BJ (cell line): ENCODE measurements at places on chromosomes 7 and 10.

GRCh38 chr7:106568680-106569499, 92.1 kb downstream of the CCDC71L start:
- peak; percentile 94 for DNase-seq

GRCh38 chr7:91824201-91824600, 56.3 kb downstream of the MTERF1 start:
- no peak for DNase-seq

DNA sequence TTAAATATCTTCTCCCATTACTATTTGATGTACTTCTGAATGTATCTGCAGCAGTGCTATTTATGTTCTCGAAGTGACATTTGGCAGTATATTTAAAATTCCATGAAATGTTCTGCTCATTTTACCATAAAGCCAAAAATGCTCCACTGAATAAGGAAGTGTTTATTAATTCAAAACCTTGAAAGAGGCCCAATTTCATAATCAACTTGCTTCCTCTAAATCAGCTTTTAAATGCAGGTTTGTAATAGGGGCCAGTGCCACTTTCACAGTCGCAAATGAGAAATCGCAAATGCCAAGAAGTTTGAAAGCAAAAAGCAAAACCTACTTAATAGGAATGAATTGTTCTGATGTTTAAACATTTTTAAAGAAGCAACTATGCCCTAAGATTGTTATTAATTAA, 11.4 kb downstream of the NHLRC2 start:
- no peak for DNase-seq

DNA sequence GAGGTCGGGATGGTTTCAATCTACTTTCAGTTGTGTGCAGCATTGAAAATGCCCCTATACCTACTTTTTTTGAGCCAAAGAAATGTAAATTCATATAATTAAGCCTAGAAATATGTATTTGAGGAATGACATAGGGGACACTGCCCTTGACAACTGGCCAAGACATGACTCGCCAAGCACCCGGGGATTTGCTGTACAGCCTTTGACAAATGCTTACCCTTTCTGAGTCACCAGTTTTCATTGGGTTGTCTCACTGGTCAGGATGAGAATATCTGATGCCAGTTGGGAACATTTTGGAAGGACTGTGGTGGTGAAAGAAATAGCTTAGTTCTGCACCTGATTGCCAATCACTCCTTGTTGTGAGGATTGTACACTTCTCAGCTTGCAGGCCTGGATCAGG, 166.8 kb upstream of the HABP2 start:
- no peak for DNase-seq

GRCh38 chr7:48074204-48074654, 14.8 kb upstream of the UPP1 start:
- DNase-seq: no peak

- no peak for DNase-seq
Observed at GRCh38 chr7:47179812-47180515, 401.9 kb downstream of the TNS3 start.

DNA sequence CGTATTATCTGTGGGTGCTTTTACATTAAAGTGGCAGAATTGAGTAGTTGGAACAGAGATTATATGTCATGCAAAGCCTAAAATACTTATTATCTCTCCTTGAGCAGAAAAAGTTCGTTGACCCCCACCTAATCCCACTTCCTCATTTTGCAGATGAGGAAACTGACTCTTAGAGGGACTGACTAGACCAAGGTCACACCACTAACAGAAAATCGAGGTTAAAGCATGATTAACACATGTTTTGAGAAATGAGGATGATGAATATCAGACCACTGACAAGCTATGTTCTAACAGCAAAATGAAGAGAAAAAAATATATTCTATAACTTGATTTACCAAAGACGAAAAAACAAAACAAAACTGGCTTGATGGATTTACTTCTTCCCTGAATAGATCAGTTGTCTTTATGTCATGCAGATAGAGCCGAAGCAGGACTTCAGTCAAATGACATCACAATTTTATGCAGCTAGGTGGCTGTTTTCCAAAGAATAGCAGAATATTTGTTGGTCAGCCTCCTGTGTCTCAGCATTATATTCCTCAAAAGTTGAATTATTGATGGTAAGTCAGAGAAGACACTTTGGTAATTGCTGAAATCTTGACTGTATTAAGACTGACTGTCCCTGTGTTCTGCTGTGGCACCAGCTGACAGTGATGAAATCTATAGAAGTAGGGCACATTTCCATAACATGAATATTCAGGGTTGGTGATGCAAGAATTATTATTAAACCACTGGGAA, 24.2 kb upstream of the SMIM30 start:
- DNase-seq: no peak

GRCh38 chr10:118116715-118117449, 70.1 kb upstream of the RAB11FIP2 start:
- no peak for DNase-seq

DNA sequence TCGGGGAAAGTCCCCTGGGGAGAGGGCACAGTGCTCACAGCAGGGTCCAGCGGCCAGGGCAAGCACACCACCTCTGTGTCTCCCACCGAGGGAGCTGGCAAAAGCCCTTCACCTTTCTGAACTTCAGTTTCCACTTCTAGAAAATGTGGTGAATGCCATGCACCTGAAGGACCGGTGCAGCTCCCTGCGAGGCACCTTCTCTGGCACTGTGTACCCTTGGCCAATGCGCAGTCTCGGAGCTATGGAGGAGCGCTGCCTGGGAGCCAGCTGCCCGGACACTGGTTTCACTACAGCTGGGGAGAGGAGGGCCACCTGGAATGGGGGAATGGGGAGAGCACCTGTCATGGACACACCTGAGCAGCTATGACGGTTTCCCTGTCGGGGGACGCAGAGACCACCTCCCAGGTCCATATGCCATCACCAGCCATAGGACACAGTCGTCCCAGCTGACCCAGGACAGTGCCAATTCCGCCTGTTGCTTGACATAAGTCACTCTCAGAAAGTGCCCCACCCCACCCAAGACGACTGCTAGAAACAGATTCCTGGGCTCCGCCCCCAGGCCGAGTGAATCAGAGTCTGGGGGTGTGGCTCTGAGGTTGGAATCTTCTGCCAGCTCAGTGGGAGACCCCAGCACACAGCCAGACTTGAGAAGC, 16.8 kb downstream of the RASGEF1A start:
- no peak for DNase-seq

DNA sequence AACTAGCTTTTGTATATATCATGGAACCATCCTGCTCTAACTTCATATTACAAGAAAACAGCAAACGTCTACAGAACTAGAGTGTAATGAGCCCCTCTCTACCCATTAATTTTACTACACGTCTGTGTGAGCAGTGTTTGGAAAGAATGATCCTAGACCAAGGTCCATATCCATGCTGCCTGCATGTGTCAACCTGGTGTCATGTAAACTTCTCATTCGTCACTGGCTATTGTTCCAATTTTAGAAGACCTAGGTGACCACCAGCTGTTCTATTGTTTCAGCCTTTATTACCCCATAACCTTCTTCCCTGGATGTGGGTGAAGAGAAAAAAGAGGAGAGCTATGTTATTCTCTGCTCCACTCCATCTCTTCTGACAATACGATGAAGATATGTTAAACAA, 77.1 kb downstream of the CREM start:
- no peak for DNase-seq

- DNase-seq: no peak
Observed at GRCh38 chr10:124587811-124588211, 126.2 kb downstream of the LHPP start.

- no peak for DNase-seq
Observed at GRCh38 chr7:51592842-51593599, 276.4 kb upstream of the COBL start.

DNA sequence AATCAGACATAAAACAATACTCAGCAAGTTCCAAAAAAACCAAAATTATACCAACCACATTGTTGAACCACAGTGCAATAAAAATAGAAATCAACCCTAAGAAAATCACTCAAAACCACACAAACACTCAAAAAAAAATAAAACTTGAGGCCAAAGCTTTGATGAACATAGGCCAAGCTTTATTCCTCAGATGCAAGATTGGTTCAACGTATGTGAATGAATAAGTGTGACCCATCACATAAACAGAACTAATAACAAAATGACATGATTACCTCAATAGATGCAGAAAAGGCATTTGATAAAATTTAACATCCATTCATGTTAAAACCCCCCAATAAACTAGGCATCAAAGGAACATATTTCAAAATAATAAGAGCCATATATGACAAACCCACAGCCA, 506.1 kb upstream of the FZD8 start:
- no peak for DNase-seq

- no peak for DNase-seq
Observed at GRCh38 chr10:132458586-132459300, 61.7 kb downstream of the PWWP2B start.

GRCh38 chr10:77187376-77187999, 450.1 kb downstream of the KCNMA1 start:
- no peak for DNase-seq

- DNase-seq: no peak
Observed at GRCh38 chr7:103307503-103308231, 10.4 kb downstream of the PMPCB start.

DNA sequence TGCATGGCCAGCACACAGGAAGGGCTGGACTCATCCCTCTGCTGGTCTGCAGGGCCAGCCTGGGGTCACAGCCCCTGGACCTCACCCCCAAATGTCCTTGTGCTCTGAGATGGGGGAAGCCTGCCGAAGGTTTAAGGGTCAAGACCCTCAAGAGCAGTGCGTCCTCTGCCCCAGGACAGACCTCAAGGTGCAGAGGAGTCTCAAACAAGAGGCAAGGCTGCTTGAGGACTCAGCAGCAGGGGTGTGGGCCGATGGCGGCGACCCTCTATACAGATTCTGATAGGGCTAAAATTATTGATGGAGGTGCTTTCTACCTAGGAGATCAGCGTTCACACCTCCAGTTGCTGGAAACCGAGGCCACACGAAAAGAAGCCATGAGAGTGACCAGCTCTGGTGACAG, 80.7 kb downstream of the ZRANB1 start:
- no peak for DNase-seq

DNA sequence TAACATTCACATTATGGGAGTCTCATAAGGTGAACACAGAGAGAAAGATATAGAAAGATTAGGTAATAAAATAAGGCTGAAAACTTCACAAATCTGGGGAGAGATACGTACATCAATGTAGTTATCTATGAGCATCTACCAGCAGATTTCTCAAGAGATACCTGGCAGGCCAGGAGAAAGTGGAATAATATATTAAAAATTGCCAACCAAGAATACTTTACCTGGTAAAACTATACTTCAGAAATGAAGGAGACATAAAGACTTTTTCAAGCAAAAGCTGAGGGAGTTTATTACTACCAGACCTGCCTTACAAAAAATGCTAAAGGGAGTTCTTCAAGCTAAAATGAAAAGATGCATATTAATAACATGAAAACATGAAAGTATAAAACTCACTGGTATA, 78.8 kb upstream of the COMTD1 start:
- DNase-seq: no peak

DNA sequence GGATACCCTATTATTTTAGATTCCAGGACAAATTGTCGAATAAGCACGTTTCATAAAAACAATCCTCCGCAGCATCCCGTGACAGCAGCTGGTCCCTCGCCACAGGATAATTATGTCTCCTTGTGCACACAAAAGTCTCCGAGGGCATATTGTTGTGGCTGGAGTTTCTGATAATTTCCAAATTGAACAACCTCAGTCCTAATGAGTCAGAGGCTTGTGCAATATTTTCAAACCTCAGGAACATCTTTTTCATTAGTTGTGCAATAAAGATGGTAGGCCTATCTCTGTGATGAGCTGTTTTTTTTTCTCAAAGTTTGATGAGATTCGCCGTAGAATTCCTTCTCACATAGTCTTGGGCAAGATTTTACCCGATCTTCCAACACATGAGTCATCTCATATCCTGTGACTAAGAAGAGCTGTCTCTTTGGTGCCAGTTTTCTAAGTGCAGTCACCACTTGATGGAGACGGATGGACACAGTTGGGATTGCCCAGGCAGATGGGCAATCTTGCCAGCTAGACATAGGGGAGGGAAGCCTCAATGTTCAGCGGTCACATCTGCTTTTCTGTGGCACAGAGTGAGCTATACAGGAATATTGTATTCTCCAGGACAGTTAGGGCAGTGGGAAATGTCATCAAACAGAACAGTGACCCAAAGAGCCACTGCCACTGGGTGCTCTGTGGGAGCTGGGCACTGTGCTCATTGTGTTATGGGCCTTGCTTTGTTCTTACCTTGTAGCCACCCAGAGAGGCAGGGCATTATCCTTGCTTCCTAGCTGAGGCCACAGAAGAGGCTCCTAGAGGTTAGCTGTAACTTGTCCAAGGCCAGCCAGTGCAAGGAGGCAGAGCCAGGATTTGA, 7.8 kb downstream of the HTRA1 start:
- peak; percentile 98 for DNase-seq

DNA sequence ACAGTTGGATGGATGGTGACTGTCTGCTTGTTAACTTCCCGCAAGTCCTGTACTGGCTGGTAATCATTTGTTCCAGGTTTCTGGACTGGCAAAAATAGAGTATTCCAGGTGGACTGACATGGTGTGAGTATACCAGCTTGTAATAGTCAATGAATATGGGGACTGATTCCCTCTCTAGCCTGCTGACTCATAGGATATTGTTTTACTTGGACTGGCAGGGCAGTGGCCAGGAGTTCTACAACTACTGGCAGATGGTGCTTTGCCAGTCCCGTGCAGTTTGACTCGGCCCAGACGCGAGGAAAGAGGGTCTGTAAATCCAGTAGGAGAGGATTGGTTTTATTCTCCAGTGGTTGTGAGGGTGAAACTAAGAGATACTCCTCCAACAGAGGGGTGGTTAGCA, 78.0 kb downstream of the PRR15 start:
- no peak for DNase-seq

- DNase-seq: no peak
Observed at GRCh38 chr7:50347693-50348092, 43.2 kb downstream of the IKZF1 start.

DNA sequence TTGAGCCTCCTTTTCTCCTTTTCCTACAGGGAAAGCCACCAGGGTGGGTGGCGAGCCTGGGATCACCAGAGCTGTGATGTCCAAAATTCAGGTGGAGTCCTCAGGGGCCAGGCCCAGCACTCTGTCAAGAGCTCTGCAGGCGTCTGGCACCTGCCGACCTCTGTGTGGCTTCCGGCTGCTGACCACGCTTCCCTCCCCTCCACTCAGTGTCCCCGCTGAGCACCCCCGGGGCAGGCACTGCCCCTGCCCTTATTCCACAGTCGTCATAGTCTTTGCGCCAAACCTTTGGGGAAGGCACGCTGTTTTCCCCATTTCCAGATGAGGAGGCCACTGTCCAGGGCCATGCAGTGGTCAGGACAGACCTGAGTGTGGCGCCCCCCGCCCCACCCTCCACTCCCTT, 7.5 kb downstream of the MTG1 start:
- DNase-seq: no peak
